Mammary microvascular endothelial cell (primary cell): ENCODE measurements at places on chromosomes 11 and 22. TPM values are rescaled to one million over a fixed set of nuclear protein-coding genes. Genes with fewer than 3 reads are reported as not detected.

CBLIF gene
- not detected in 2 replicates for total RNA-seq

PRDM11 gene
- total RNA-seq = 4.2 and 5.2 TPM in 2 replicates

IGSF22 gene
- not detected in 2 replicates for total RNA-seq

PSMC3 gene
- 220 and 250 TPM in 2 replicates for total RNA-seq

BIK gene
- total RNA-seq = 0.39 and 0.53 TPM in 2 replicates

HSPB2 gene
- not detected in 2 replicates for total RNA-seq

TMEM121B gene
- 0.10 and 0.33 TPM in 2 replicates for total RNA-seq

AP1B1 gene
- total RNA-seq = 97.7 and 109 TPM in 2 replicates

DLG2 gene
- total RNA-seq = 0.20 TPM in 2 replicates

MS4A6A gene
- total RNA-seq = not detected in 2 replicates

OR5W2 gene
- not detected in 2 replicates for total RNA-seq

OR52H1 gene
- not detected in 2 replicates for total RNA-seq

KRTAP5-9 gene
- total RNA-seq = 0.20 TPM in 1 of 2 replicates, not detected in the other

EMID1 gene
- total RNA-seq = under 0.01 and 1.9 TPM in 2 replicates

C11orf16 gene
- total RNA-seq = not detected in 2 replicates

CWC15 gene
- total RNA-seq = 41.6 and 53.6 TPM in 2 replicates

C22orf31 gene
- not detected in 2 replicates for total RNA-seq

NOX4 gene
- 18.7 and 31.4 TPM in 2 replicates for total RNA-seq

CALCA gene
- not detected in 2 replicates for total RNA-seq

OR5A1 gene
- total RNA-seq = not detected in 2 replicates

RFPL1 gene
- not detected in 2 replicates for total RNA-seq

SLC22A8 gene
- not detected in 2 replicates for total RNA-seq

WT1 gene
- total RNA-seq = not detected in 2 replicates

GLYAT gene
- total RNA-seq = not detected in 2 replicates
